ENCODE measurements at places on chromosomes 5 and 9.

DNA sequence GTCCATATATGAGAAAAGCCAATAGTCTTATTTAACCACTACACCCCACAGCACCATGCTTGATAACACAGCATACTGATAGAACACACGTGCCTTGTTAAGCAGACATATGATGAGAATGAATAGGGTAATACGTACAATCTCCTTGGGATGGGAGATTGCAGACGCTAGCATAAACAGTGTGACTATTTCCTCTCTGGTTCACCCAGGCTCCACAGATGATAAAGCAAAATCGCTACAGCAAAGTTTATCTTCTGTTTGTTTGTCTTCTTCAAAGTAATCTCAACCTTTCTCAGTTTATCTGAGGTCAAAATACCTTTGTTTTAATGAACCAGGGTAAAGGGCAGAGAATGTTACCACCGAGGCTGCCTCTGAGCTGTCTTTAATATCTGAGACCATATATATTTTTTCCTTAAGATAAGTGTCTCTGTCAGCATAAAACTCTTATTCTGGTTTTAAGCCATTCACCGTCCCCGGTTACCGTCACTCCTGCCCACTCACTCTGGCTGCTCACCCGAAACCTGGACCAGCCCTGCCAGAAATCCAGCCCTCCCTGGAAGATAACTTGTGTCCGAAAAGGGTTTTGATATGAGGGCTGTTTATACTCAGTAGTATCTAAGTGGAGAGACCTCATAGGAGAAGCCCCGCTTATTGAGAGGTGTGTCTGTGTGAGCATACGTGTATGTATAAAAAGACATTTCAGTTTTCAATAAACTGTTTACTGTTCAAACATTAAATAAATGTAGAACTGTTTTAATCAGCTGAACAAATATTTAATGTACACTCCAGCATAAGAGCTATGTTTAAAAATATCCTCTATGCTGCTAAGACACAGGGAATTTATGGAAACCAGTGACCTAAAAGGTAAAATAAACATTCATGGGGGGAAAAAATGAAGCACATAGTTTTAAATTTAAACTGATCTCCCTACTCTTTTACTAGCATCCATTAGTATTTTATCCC, 465.4 kb downstream of the RASEF start:
- no peak for DNase-seq

DNA sequence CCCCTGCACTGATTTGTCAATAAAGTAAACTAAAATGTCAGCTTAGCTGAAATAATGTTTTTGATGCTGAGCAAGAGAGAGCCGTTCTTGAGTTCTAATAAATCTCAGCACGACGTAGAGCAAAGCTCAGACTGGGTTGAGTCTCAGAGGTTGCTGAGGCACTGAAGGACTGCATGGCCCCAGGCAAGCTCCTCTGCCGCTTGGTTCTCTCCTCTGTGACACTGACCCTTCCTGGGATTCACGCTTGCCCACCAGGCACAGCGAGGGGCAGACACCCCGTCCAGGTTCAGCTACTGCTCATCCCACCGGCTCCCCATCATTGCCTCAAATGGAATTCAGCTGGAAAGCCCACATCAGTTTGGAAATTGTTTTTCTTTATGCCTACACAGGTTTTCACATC, 129.8 kb downstream of the IRX2 start:
- DNase-seq: no peak

- DNase-seq: no peak
Observed at GRCh38 chr5:66080664-66081063, 63.4 kb upstream of the SREK1 start.

DNA sequence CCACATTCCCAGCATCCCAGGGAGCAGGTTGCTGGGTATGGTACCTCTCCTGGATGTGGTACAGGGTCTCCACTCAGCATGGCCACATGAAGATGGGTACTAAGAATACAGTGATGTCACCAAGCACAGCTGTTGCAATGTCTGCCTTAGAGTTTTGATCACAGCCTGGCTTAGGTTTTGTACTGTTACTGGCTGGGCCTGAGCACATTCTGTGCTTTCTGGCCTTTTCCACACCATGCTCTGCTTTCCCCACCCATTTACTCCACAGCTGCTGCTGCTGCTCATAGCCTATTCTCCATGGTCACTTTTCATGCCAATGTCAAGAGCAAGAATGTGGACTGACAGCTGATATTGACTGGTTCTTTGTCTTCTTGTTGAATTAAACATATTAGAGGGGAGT, 481.9 kb downstream of the ARHGEF28 start:
- no peak for DNase-seq

- no peak for DNase-seq
Observed at GRCh38 chr5:171454549-171454948, 35.1 kb downstream of the FGF18 start.

GRCh38 chr5:133902511-133903118, 65.8 kb downstream of the C5orf15 start:
- DNase-seq: no peak

DNA sequence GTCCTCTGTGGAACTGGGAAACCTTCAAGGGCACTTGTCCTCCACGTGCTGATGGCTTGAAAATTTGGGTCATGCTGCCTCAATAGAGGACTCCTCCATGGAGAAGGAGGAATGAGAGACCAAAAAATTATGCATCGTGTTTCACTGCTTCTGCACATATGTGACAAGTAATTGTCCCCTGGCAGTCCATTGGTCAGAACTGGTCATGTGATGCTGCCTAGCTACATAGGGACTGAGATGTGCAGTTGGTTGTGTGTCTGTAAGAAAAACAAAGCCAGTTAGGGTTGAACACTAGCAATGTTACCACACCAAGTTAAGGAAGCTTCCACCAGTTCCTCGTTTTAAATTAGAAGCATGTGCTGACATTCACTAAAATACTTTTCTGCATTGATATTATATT, 201.9 kb upstream of the ANKH start:
- DNase-seq: no peak

DNA sequence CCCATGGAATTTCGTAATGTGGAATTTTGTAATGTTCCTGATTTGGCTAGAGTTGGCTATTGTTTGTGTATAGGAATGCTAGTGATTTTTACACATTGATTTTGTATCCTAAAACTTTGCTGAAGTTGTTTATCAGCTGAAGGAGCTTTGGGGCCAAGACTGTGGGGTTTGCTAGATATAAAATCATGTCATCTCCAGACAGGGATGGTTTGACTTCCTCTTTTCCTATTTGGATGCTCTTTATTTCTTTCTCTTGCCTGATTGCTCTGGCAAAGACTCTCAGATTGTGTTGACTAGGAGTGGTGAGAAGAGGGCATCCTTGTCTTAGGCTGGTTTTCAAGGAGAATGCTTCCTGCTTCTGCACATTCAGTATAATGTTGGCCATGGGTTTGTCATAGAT, 91.0 kb downstream of the NNT start:
- no peak for DNase-seq

GRCh38 chr5:164326219-164326618, 820.8 kb downstream of the MAT2B start:
- no peak for DNase-seq

GRCh38 chr5:150398722-150399523, 13.8 kb downstream of the CD74 start:
- peak; percentile 22 for DNase-seq

DNA sequence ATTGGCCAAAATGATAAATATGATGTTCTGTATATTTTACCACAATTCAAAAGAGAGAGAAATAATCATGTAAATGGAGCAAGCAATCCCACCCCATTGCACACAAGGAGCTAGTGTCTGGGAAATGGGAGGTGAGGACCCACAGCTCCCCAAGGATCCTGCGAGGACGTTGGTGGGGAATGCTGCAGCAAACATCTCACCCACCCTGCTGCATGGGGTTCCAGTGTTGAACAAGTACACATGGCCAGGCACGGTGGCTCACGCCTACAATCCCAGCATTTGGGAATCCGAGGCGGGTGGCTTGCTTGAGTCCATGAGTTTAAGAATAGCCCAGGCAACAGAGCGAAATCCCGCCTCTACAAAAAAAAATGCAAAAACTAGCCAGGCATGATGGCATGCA, 29.0 kb downstream of the STK10 start:
- no peak for DNase-seq

GRCh38 chr9:37987467-37987981, 81.5 kb downstream of the SHB start:
- no peak for DNase-seq

DNA sequence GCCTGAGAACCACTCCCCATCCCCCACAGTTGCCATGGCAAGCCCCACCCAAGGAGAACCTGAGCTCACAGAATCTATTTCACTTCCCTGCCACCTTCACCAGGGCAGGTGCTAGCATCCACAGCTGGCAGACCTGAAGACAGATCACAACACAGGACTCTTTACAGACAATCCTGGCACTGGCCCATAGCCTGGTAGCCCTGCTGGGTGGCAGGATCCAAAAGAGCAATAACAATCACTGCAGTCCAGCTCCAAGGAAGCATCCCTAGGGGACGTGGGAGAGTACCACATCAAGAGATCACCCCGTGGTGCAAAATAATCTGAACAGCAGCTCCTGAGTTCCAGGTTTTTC, 463.2 kb upstream of the PIK3R1 start:
- DNase-seq: no peak

DNA sequence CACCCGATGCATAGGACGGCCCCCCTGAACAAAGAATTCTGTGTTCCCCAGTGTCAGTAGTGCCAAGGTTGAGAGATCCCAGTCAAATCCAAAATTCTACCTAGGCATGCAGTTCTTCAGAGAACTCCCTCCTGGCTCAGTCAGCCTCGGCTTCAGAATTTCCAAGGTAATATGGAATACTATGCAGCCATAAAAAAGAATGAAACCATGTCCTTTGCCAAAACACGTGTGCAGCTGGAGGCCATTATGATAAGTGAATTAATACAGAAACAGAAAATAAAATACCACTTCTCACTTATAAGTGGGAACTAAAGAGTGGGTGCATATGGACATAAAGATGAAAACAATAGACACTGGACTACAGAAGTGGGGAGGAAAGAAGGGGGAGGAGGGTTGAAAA, 87.1 kb upstream of the TRIO start:
- no peak for DNase-seq

DNA sequence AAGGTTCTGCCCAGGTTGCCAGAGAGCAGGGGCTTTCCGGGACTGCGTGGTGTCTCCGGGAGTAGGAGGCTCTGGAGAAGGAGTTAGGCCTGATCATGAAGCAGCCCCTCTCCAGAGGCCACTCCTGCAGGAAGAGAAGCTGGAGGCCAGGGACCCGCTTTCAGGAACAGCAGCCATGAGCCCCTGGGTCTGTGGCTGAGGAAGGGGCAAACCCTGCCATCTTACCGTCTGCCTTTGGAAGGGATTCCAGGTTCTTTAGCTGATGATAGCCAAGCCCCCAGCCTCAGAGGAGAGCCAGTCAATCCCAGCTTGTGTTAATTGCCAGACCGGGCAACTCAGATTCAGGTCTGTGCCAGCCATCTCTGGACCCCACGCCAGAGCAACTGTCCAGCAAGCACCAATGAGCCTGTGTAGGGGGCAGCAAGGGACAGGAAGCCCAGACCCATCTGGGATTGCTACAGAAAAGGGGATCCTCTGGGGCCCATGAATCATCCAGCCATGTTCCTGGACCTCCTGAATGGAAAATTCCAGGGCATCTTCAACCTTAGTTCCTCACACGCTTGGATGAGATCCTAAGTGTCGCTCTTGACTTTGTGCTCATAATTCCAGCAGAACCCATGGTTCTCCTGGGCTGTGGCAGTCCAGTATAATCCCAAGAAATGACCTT, 42.7 kb upstream of the MVB12B start:
- DNase-seq: no peak

- DNase-seq: no peak
Observed at GRCh38 chr9:83410701-83411100, 127.5 kb downstream of the FRMD3 start.

- DNase-seq: no peak
Observed at GRCh38 chr5:134509308-134510040, 16.0 kb upstream of the JADE2 start.

GRCh38 chr5:148191010-148191409, 11.8 kb upstream of the SPINK6 start:
- no peak for DNase-seq
